Neural crest cell (in vitro differentiated cells): ENCODE measurements at places on chromosomes 11 and 22.

- H3K4me1 ChIP-seq = peaks cover 56% of the 10 kb centered on the region
- no peak for DNase-seq
- no peak overlapping the region for H3K4me3 ChIP-seq
These were observed 79.1 kb downstream of the NAT10 start for GRCh38 chr11:34184505-34185015.

DNA sequence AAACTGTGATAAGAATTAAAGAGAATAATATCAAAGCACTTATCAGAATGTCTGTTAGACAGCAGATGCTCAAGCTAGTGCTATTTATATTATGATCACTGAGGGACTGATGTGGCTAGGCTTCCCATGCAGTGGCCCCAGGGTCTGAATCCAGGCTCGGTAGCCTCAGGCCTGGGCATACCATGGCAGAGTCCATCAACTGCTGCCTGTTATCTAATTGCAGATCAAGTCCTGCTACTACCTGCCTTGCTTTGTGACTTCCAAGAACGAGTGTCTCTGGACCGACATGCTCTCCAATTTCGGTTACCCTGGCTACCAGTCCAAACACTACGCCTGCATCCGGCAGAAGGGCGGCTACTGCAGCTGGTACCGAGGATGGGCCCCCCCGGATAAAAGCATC lies 57.5 kb downstream of the TIMP3 start:
- no peak overlapping the region for H3K4me3 ChIP-seq
- peaks cover 3% of the 10 kb centered on the region for H3K36me3 ChIP-seq
- peaks cover 9% of the 10 kb centered on the region for H3K4me1 ChIP-seq
- no peak for DNase-seq

- H3K27ac ChIP-seq = no peak overlapping the region
- H3K36me3 ChIP-seq = no peaks in the 10 kb centered on the region
- no peak for DNase-seq
- H3K27me3 ChIP-seq = peaks cover 29% of the 10 kb centered on the region
- H3K4me1 ChIP-seq = no peaks in the 10 kb centered on the region
These were observed 7.4 kb upstream of the ATXN10 start for GRCh38 chr22:45664136-45664646.

- no peak for DNase-seq
- no peaks in the 10 kb centered on the region for H3K4me1 ChIP-seq
- peaks cover 5% of the 10 kb centered on the region for H3K27me3 ChIP-seq
- H3K4me3 ChIP-seq = no peak overlapping the region
- H3K27ac ChIP-seq = no peak overlapping the region
These were observed 6.0 kb downstream of the OR10Q1 start for GRCh38 chr11:58222721-58223120.

DNA sequence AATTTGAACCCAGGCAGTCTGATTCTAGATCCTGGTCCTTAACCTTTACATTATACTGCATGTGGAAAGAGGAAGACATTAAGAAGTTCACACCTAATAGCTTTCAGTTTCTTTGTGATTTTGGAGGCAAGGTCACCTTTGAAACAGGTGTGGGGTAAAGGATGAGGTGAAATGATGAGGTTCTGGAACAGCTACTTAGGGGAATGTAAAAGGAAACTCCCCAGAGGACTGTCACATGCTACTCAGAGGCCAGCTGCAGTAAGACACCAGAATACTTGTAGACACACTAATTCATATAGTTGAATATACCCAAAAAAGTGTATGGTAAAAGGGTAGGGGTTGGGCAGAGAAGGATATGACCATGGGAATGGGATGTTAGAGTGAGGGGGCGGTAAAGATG lies 5.4 kb downstream of the APIP start:
- no peaks in the 10 kb centered on the region for H3K27me3 ChIP-seq
- H3K4me3 ChIP-seq = no peak overlapping the region
- no peak for DNase-seq

DNA sequence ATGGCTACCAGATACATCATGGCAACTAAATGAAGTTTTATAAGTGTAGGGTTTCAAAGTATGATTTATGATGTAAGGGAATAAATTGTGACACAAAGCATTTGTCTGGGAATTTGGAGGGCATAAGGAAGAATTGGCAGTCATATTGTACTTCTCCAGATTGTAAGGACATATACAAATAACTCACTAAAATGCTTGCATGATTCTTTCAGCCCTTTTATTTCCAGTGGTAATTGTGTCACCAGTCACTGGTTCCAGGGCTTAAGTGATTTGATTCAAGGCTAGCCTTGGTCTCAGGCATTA lies 299.4 kb upstream of the ANO5 start:
- H3K27me3 ChIP-seq = no peaks in the 10 kb centered on the region
- no peak overlapping the region for H3K4me3 ChIP-seq
- no peak for DNase-seq
- no peaks in the 10 kb centered on the region for H3K4me1 ChIP-seq
- no peak overlapping the region for H3K27ac ChIP-seq
